ENCODE measurements at places on chromosomes 7 and 10. TPM values are rescaled to one million over a fixed set of nuclear protein-coding genes. Genes with fewer than 3 reads are reported as not detected.

The ENTPD1 gene
- 4.4 TPM for total RNA-seq

The OR2A1 gene
- total RNA-seq: not detected

DNA sequence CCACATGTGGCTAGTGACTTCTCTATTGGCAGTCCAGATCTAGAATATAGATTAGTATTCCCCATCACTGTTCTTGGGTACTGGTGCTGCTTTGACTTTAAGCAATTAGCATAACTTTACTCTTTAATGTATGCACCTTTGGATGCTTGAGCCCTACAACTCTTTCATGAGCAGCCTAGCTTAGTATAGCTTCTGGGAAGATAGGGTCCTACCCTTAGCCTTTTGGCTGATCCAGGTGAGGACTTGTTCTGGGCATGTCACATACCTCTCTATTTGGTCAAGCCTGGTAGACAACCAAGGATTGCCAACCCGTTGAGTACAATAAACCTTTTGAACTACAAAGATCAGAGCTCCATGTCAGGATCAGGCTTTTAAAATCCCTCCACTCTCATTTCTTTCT is 17.7 kb downstream of the PCGF5 start:
- no peak overlapping the region for H3K4me3 ChIP-seq
- peaks cover 15% of the 10 kb centered on the region for H3K4me1 ChIP-seq
- H3K27ac ChIP-seq: no peak overlapping the region
- no peaks in the 10 kb centered on the region for H3K27me3 ChIP-seq

GRCh38 chr10:1594372-1595241 is 142.7 kb downstream of the ADARB2 start:
- DNase-seq: no peak
- no peak overlapping the region for H3K27ac ChIP-seq
- H3K27me3 ChIP-seq: no peaks in the 10 kb centered on the region
- H3K36me3 ChIP-seq: no peaks in the 10 kb centered on the region

DNA sequence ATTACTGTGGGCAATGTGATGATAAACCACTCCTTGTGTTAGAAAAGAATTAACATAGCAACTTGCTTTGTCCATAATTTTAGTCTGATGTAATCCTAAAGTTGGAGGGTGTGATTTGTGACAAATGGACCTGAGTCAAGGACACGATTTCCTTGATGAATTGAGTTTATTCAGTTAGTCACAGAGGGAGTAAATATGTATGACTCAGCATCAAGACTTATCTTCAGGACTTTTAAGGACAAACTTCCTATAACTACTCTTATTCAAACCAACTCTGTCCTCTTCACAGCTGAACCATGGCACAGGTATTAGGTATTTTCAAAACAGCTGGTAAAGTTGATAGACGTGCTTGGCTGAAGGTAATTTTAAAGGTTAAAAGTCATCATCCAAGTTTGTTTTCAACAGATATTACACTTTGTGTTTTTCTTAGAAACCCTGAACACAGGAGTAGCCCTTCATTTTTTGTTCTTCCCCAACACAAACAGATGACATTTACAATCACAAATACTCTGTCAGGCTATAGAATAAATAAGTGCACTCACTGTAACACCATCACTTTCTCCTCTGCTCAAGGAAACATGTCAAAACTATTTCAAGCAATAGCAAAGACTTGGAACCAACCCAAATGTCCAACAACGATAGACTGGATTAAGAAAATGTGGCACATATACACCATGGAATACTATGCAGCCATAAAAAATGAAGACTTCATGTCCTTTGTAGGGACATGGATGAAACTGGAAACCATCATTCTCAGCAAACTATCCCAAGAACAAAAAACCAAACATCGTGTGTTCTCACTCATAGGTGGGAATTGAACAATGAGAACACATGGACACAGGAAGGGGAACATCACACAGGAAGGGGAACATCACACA is 54.5 kb downstream of the COA1 start:
- peaks cover 56% of the 10 kb centered on the region for H3K36me3 ChIP-seq
- H3K4me3 ChIP-seq: no peak overlapping the region
- H3K27ac ChIP-seq: peak overlapping the region; percentile 48
- no peaks in the 10 kb centered on the region for H3K27me3 ChIP-seq
- peaks cover 79% of the 10 kb centered on the region for H3K4me1 ChIP-seq

GRCh38 chr7:151814400-151815009 is 62.4 kb downstream of the PRKAG2 start:
- no peak for DNase-seq
- no peaks in the 10 kb centered on the region for H3K27me3 ChIP-seq
- H3K4me3 ChIP-seq: no peak overlapping the region

GRCh38 chr10:103124420-103125096 is 68.5 kb downstream of the NT5C2 start:
- no peak overlapping the region for H3K27ac ChIP-seq
- H3K4me1 ChIP-seq: peaks cover 18% of the 10 kb centered on the region
- H3K27me3 ChIP-seq: no peaks in the 10 kb centered on the region
- H3K36me3 ChIP-seq: no peaks in the 10 kb centered on the region

DNA sequence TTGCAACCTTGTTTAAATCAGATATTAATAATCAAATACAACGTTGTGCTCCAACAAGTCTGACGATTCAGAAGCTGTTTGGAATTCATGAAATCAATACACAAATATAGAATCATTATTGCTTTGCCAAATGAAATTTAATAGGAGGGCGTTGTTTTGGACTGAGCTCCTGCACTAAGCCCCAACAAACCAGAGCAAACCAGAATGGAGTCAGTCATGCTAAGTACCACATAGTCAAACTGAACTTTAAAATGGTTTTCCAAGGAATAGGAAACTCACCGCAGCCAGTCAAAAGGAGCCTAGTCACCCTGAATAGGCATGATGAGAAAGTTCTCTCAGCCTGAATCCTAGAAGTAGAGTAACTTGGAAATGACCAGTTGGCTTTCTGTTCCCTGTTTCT is 53.7 kb downstream of the HACD1 start:
- H3K4me1 ChIP-seq: no peaks in the 10 kb centered on the region
- no peak for DNase-seq
- H3K4me3 ChIP-seq: no peak overlapping the region
- peaks cover 1% of the 10 kb centered on the region for H3K27me3 ChIP-seq
- H3K36me3 ChIP-seq: no peaks in the 10 kb centered on the region
- no peak overlapping the region for H3K27ac ChIP-seq

DNA sequence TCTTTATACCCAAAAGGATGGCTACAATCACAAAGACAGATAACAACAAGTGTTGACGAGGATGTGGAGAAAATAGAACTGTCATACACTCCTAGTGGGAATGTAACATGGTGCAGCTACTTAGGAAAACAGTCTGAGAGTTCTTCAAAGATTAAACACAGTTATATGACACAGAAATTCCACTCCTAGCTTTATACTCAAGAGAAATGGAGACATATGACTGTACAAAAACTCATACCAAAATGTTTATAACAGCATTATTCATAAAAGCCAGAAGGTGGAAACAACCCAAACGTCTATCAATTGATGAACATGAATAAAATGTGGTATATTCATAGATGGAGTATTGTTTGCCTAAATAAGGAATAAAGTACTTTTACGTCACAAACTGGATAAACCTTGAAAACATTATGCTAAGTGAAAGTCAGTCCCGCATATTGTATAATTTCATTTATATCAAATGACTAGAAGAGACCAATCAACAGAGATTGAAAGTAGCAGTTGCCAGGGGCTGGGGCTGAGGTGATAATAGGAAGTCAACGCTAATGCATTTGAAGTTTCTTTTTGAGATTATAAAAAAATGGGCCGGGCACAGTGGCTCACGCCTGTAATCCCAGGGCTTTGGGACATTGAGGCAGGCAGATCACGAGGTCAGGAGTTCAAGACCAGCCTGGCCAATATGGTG is 61.6 kb upstream of the SRPK2 start:
- no peaks in the 10 kb centered on the region for H3K36me3 ChIP-seq
- H3K27me3 ChIP-seq: no peaks in the 10 kb centered on the region
- no peak overlapping the region for H3K27ac ChIP-seq
- peaks cover 12% of the 10 kb centered on the region for H3K4me1 ChIP-seq

DNA sequence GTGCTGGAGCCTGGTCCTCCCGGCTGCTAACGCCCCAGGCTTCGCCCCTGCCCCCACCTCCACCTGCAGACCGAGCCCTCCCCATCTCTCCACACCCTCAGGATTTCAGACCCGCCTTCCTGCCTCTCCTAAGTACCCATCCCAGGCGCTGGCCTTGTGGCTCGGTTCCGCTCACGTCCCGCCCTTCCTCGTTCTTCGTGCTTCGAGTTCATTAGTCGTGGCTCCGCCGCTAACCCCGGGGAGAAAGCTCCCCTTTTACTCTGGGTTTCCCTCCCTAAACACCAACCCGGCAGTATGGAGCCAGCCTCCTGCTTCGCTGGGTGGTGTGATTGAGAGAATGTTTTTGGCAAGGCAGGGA is 11.2 kb downstream of the EMX2 start:
- H3K36me3 ChIP-seq: peaks cover 1% of the 10 kb centered on the region
- no peak for DNase-seq
- peaks cover 65% of the 10 kb centered on the region for H3K27me3 ChIP-seq
- H3K27ac ChIP-seq: no peak overlapping the region
- peaks cover 2% of the 10 kb centered on the region for H3K4me1 ChIP-seq

DNA sequence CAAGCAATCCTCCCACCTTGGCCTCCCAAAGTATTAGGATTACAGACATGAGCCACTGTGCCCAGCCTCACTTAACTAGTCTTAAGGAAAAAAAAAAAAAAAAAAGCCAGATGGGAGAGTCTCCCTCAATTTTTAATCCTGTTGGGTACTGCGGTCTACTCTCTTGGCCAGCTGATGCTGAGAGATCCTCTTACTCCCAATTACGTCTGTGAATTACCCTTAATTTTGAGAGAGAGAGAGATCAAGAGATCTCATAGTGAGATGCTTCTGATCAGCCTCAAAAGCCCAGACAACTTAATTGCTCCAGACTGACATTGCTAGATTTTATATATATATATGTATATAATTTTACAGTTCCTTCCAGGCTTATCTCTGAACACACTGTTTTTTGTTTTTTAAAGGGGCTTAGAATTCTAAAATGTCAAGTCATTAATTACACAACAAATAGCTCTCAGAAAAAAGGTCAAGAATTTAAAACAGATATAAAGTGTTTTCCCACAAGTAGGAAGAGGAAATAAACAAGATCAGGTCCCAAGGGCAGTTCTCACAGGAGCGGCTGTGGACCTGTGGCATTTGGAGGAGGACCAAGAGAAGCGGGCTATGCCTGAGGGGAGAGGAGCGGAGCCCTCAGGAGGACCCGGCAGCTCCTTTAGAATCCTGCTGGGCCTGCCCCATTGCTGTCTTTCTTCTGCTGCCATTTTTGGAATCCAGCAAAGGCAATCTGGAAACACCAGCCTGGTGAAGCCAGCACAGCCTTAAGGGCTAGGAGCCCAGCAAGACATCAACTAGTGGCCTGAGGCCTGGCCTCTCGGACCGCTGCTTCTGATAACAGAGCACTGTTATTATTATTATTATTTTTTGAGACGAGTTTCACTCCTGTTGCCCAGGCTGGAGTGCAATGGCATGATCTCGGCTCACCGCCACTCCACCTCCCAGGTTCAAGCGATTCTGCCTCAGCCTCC is 30.1 kb downstream of the DENND2A start:
- DNase-seq: no peak
- no peaks in the 10 kb centered on the region for H3K27me3 ChIP-seq
- no peak overlapping the region for H3K27ac ChIP-seq
- no peaks in the 10 kb centered on the region for H3K36me3 ChIP-seq
